ENCODE measurements at places on chromosomes 2 and 18.

DNA sequence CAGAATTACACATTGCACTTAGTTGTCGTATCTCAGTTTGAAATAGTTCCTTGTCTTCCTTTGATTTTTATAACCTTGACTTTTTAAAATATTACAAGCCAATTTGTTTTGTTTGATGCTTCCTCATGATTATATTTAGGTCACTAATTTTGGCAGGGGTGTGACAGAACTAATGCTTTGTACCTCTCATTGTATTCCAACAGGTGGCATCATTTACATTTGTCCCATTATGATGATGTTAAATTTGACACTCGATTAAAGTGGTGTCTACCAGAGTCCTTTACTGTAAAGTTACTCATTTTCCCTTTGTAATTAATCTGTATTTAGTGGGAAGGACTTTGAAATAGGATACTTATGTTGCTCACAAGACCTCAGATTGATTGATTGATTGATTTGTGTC is 21.5 kb upstream of the MFSD2B start:
- no peak for DNase-seq

GRCh38 chr2:27369471-27370025 is 590 bp downstream of the EIF2B4 start:
- DNase-seq = no peak

DNA sequence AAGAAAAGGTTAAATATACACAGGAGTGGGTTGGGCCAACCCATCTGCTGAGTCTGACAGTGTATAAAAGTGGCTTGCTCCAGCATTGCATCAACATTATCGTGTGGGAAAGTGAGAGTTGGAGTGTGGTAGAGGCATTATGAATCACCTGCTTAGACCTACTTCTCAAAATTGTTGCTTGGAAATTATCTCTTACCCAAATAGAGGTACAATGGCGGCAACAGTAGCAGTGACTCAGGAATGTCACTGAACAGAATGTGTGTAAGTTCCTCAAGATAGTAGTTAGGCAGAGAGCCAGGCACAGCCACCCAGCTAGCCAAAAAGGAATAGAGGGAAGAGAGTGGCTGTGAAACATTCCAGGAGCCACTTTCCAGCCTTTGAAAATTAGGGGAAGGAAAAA is 616.0 kb downstream of the NUP35 start:
- no peak for DNase-seq

DNA sequence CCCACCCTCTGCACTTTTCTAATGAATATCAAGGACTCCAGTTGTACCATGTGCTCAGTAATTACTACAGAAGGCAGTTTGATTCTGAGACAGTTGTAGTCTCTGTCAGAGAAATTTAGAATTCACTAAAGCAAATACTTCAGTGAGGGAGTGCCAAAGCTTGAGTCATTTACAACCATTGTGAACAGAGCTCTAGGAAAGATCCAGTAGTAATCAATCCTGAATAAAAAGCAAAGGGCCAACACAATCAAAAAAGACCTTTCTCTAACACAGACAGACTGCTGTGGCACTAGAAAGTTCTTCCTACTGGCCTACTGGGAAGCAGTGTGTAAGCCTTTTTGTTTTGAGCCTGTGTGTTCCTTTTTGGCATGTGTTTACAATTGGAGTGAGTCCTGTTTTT is 135.6 kb upstream of the UNC80 start:
- DNase-seq = no peak

DNA sequence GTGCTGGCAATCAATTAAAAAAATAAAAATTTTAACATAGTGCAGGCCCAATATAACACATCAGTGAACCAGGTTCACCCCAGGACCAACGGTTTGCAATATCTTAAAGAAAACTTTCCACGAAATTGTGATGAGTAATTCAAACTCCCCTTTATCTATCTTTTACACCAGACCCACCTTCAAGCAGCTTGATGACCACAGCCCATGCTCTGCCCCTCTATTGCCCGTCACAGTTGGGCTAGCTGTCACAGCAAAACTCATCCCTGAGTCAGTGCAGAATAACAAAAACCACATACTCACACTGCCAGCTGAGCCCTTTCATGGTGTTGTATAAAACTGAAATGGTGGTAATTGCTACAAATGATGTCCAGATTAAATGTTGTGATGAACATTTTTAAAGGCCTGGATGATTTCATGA is 112.5 kb upstream of the CREB1 start:
- no peak for DNase-seq

GRCh38 chr2:231308631-231309428 is 86.7 kb upstream of the B3GNT7 start:
- no peak for DNase-seq

DNA sequence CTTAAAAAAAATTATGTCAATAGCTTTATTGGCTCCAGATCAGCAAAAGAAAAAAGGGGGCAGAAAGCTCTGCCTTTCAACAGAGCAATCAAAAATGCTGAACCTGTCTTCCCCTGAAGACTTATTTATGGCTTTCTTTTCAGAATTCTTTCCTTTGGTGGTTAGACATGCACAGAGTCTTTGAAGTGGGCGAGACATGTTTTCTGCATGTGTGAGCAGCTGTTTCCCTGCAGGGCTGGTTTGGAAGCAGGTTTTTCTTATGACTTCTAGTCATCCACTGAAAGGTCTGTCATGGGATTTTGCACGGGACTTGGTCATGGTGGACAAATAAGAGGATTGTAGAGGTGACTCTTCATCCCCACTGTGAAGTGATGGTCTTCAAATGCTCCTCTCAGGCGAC is 160.3 kb downstream of the VAPA start:
- no peak for DNase-seq

DNA sequence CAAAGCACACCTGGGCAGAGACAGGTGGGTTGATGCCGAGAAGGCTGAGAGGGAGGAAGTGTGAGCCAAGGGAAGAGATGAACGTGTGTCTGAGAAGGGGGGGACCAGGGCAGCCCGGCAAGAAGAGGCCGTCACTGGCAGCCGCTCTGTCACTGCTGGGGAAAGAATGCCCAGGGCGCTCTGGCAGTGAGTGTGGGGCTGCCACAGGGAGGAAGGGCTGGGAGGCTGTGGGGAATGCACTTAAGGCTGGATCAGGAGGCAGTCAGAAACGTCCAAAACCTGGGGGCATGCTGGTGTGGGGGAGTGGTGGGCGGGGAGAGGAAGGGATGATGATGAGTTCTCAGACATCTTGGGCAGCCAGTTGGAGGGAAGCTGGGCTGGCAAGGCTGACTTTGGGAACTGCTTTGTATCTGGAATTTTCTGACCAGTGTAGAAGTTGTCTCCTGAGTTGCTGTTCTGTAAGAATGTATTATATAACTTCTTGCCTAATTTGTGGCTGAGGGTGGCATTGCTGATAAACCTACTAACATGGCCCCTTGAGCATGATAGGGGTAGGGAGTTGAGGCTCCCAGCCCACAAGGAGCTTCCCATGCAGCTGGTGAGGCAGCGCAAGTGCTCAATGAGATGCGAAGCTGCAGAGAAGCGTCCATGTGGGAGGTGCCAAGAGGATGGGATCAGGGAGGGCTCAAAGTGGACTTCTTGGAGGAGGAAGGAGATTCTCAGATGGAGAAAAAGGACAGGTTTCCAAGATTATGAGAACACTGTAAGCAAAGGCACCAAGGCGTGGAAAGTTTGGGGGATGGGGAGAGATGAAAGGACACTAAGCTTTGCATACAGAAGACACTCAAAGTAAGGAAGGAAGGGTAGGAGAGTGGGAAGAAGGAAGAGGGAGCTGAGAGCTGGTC is 185.1 kb upstream of the HAAO start:
- DNase-seq = no peak

GRCh38 chr18:48781163-48781987 is 169.4 kb downstream of the SMAD7 start:
- DNase-seq = no peak

GRCh38 chr2:40653829-40654228 is 201.9 kb upstream of the SLC8A1 start:
- no peak for DNase-seq

DNA sequence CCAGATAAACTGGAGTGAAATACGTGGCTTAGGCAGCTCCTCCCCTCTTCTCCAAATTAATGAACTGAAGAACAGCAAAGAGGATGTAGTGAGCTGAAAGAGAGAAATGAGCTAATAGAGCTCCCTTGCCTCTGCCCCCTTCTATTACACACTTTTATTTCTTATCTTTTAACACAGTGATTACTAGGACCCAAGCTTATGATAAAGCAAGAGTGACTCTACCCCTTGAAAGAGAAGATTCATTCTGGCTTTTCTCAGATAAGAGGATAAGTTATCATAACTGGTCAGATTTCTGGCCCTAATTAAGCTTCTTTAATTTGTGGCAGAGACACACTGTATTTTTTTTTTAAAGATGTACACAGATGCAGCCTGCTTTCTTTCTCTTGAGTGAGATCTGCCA is 102.2 kb downstream of the MSTN start:
- DNase-seq = no peak

GRCh38 chr2:209424199-209424701 is 403 bp downstream of the MAP2 start:
- no peak for DNase-seq

- no peak for DNase-seq
These were observed 106.4 kb upstream of the NCKAP5 start for GRCh38 chr2:133674433-133675331.

GRCh38 chr2:160427629-160428404 is 65.8 kb downstream of the RBMS1 start:
- peak; percentile 63 for DNase-seq

DNA sequence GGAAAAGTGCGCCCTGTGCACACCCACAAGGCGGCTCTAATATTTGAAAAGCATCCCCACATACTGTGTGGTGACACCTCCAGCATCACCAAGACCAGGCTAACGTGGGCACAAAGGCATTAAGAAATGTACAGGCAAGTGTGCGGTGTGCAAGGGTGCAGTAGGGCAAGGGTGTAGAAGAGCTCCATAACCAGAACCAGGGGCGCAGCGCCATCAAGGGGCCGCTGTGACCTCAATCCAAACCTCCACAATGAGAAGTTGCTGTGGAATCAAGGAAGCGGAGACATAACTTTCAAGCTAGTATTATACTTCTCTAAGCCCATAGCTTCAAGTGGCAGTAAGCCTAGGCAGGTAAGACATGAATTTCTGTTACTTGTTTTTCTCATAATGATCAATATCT is 13.0 kb downstream of the L3MBTL4 start:
- no peak for DNase-seq

DNA sequence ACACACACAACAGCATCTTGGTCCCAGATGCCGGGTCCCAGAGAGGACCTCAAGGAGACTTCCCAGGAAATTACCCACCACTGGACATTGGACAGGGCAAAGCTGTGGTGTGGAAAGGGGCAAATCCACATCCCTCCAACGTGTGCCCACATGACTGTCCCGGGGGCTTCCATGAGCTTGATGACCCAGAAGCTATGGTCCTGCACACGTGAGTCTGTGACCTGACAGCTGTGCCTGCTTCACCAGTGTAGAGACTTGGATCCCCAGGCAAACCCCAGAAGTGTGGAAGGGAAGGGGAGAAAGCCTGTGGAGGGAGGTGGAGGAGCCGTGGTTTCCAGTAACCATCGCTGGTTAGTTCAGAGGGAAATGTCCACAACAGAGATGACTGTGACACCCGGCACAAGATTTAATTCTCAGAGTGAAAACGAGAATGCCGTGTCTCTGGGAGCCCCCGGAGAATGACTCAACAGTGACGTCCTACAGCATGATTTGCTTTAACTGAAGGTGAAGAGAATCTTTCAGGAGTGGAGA is 19.1 kb upstream of the GPR55 start:
- DNase-seq = no peak

GRCh38 chr2:36556842-36557241 is 41.1 kb downstream of the FEZ2 start:
- DNase-seq = no peak

- DNase-seq = peak; percentile 50
These were observed 80.2 kb downstream of the SLC8A1 start for GRCh38 chr2:40371525-40372282.

DNA sequence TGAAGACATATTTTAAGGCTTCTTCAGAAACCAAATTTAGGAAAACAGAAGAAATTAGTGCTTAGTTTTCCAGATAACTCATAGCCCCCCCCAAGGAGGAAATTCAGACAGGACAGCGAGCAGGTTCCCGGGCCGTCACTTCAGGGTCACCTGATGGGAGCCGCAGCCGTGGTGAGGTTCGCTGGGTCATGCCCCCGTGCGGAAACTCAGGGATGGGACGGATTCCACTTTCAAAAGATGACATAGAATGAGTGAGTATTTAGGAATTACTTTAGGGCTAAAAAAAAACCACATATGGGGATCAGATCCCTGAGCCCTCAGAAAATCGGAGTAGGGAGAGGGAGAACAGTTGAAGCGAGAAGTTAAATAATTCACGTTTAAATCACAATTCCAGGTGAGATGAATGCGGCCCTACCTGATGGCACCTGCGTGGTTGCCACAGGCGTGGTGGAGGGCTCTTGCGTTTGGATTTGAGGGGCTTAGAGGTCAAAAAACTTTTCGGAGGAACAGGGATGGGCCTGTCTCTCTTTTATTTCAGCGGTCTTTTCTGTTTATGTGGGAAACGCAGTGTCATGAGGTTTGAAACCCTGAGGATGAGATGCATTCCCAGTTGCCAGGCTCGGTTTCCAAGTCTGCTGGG is 114.4 kb downstream of the NFATC1 start:
- DNase-seq = no peak

DNA sequence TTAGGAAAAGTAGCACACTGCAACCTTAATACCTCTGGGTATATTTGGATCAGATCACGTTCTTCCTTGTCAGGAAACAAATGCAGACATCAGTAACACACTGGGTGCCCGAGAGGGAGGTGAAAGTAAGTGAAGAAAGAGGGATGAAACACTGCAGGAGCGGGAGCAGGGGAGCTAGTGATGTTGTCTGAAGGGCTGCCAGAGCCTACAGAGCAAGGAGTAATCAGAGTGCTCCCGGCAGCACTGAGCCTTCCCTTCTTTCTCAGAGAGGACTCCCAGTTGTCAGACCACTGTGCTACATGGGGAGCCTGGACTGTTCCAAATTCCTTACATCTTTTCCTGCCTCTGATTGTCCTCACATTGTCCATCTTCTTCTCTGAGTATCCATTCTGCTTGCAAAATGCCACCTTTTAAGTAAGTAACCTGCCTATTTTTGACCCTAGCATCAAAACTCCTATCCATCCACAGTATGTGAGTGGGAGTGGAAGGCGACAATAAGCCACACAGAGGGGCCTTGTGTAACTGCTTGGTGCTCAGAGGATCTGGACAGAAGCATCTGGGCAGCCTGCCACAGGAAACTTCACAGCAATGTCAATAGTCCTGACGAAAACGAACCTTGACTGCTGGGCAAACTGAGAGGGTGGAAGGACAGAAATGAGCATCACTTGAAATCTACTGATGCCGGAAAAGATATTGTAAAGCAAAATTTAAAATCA is 10.8 kb upstream of the NAB1 start:
- no peak for DNase-seq

DNA sequence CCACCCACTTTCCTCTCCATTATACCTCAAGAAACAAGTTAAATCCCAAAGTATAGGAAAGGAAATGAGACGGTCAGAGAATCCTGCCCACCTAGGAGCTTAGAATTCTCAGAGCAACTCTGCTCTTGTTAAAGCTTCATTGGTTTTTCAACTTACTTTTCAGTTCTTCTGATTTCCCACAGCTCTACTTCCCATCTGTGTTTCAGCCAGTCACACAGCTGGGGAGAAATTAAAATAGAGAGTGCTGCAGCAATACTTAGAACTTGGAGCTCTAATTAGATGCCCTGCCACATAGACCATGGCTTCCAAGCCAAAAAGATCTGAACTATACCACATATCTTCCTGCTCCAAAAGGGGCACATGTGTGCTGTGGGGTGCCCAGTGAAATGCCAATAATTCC is 166.7 kb downstream of the RIT2 start:
- no peak for DNase-seq
